T-cell (primary cell): ENCODE measurements at places on chromosomes 16 and 17.

DNA sequence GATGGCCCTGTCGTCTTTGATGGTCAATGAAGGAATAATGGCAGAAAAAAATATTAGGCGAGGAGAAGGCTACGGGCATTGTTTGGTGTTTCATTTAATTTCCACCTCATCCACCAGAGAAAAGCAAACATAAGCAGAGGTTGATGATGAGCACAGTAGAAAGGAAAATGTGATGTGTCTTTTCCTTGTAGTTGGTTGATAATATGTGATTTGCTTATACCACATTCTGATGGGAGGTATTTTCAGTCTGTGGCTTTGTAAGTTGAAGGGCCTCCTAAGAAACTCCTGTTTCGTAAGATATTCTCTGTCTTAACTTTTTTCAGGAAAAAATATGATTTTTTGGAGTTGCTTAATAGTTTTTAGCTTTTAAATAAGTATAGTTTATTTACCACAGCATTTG is 215.7 kb downstream of the PRKCA start:
- peaks cover 3% of the 10 kb centered on the region for H3K36me3 ChIP-seq
- H3K4me1 ChIP-seq, result no peaks in the 10 kb centered on the region
- H3K27ac ChIP-seq, result no peak overlapping the region
- no peaks in the 10 kb centered on the region for H3K27me3 ChIP-seq

DNA sequence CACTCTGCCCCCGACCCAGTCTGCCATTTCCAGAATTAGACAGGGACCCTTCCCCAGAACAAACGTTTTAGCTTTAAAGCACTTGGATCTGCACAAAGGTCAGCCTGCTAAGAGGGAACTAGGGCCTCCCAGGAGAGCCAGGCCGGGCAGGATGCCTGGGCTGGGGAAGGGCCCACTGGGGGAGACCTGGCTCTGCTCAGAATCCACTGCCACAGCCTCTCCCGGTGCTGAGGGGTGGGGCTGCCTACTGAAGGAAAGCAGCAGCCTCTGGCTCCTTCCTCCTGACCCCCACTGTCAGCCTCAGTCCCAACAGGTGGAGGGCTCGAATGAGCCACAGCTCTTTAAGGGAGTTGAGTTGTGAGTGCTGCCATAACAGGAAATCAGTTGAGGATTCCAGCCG is 1.7 kb downstream of the YBX2 start:
- H3K4me1 ChIP-seq, result peaks cover 32% of the 10 kb centered on the region
- H3K27me3 ChIP-seq, result peaks cover 80% of the 10 kb centered on the region
- H3K36me3 ChIP-seq, result no peaks in the 10 kb centered on the region
- no peak overlapping the region for H3K27ac ChIP-seq

DNA sequence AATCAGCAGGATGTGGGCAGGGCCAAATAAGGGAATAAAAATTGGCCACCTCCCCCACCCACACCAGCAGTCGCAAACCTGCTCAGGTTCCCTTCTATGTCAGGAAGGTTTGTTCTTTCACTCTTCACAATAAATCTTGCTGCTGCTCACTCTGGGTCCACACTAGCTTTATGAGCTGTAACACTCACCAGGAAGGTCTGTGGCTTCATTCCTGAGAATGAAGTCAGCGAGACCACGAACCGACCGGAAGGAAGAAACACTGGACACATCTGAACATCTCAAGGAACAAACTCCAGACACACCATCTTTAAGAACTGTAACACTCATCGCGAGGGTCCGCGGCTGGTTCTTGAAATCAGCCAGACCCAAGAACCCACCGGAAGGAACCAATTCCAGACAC is 115.5 kb upstream of the TBX2 start:
- no peaks in the 10 kb centered on the region for H3K36me3 ChIP-seq
- no peak for DNase-seq
- H3K4me3 ChIP-seq, result no peak overlapping the region
- H3K4me1 ChIP-seq, result no peaks in the 10 kb centered on the region
- no peaks in the 10 kb centered on the region for H3K27me3 ChIP-seq

- H3K27ac ChIP-seq, result no peak overlapping the region
- no peak overlapping the region for H3K4me3 ChIP-seq
- no peaks in the 10 kb centered on the region for H3K27me3 ChIP-seq
- no peaks in the 10 kb centered on the region for H3K4me1 ChIP-seq
These were observed 199.0 kb upstream of the SOX9 start for GRCh38 chr17:71921796-71922195.

GRCh38 chr17:78127888-78128550 is 536 bp downstream of the TMC6 start:
- peaks cover 43% of the 10 kb centered on the region for H3K4me1 ChIP-seq
- peaks cover 8% of the 10 kb centered on the region for H3K36me3 ChIP-seq
- peak overlapping the region; percentile 66 for H3K27ac ChIP-seq
- peak overlapping the region; percentile 83 for H3K4me3 ChIP-seq

DNA sequence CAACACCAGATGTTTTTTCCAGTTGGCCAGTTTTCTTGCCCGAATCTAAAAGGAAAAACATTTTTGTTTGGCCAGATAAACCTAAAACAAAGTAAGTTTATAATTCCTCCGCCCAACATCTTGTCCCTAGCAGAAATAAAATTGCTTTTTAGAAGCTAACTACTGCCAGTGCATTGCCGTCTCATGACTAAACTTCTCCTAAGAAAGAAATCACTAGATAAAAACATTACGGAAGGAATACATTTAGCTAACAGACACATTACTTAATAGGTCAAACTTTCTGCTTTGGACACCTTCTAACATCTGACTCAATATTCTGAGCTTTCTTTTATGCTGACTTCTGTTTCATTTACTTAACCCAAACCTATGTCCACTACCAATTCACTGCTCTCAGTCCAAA is 36.2 kb downstream of the FBXL20 start:
- H3K27ac ChIP-seq, result no peak overlapping the region
- H3K4me3 ChIP-seq, result no peak overlapping the region
- H3K36me3 ChIP-seq, result peaks cover 2% of the 10 kb centered on the region
- H3K27me3 ChIP-seq, result no peaks in the 10 kb centered on the region

- no peaks in the 10 kb centered on the region for H3K4me1 ChIP-seq
- no peak overlapping the region for H3K4me3 ChIP-seq
- no peaks in the 10 kb centered on the region for H3K27me3 ChIP-seq
- H3K27ac ChIP-seq, result no peak overlapping the region
- no peak for DNase-seq
These were observed 72.2 kb downstream of the CYLD start for GRCh38 chr16:50814052-50814451.

DNA sequence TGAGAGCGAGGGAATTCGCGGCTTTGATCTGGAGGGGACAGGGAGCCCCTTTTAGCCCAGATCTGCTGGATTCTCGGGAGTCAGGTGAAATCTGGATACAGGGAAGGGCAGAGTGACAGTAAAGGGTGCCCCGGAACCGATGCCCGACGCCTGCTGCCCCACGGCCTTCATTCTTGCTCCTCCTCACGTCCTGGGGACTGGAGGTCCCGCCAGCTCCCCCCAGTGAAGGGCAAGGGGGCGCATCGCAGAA is 596 bp downstream of the OR1F1 start:
- no peak overlapping the region for H3K27ac ChIP-seq
- peaks cover 88% of the 10 kb centered on the region for H3K27me3 ChIP-seq
- H3K36me3 ChIP-seq, result no peaks in the 10 kb centered on the region
- H3K4me1 ChIP-seq, result peaks cover 57% of the 10 kb centered on the region
- peak overlapping the region; percentile 41 for H3K4me3 ChIP-seq
- no peak for DNase-seq

DNA sequence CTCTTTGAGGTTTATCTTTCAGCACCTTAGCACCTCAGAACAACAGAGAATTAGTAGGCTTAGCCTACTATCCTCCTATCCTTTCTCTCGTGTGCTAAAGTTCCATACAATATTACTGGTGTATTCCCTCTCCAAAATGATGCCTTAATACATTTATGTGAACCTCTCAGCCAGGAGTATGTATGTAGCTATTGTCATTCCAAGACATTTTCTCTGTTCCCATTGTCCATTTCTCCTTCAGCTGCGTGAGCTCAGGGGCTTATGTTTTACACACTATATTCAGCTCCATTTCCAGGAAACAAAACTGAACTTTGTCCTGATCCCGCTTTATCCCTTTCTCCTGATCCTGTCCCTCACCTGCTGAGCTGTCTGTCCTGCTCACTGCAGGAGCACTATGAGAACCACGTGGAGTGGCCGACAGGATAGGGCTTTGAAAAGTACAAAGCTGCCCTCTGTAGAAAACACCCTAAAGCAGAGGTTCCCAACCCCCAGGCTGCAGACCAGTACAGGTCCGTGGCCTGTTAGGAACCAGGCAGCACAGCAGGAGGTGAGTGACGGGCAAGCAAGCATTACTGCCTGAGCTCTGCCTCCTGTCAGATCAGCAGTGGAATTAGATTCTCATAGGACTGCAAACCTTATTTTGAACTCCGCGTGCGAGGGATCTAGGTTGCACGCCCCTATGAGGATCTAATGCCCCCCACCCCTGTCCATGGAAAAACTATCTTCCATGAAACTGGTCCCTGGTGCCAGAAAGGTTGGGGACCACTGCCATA is 55.7 kb downstream of the CENPV start:
- H3K4me3 ChIP-seq, result no peak overlapping the region
- H3K27ac ChIP-seq, result no peak overlapping the region
- no peak for DNase-seq
- H3K27me3 ChIP-seq, result no peaks in the 10 kb centered on the region
- H3K36me3 ChIP-seq, result peaks cover 5% of the 10 kb centered on the region

DNA sequence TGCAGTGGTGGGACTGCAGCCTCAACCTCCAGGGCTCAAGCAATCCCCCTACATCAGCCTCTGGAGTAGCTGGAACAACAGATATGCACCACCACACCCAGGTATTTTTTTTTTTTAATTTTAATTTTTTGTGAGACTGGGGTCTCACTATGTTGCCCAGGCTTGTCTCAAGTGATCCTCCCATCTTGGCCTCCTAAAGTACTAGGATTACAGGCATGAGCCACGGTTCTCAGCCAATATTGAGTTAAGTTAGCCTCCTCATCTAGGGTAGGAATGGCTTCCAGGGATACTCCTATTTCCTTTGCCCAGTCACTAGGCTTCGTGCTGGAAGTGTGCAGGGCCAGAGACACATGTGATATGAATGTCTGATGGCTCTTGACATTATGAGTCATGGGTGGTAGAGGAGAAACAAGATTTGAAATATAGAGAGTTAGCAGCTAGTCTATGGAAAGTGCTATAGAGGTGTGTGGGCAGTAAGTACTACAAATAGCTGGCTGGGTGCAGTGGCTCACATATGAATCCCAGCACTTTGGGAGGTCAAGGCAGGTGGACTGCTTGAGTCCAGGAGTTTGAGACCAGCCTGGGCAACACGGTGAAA is 8.0 kb upstream of the HES7 start:
- H3K27ac ChIP-seq, result no peak overlapping the region
- no peaks in the 10 kb centered on the region for H3K4me1 ChIP-seq
- H3K4me3 ChIP-seq, result no peak overlapping the region
- no peaks in the 10 kb centered on the region for H3K36me3 ChIP-seq
- DNase-seq, result no peak

- no peaks in the 10 kb centered on the region for H3K27me3 ChIP-seq
- peaks cover 77% of the 10 kb centered on the region for H3K36me3 ChIP-seq
- peaks cover 96% of the 10 kb centered on the region for H3K4me1 ChIP-seq
- no peak overlapping the region for H3K4me3 ChIP-seq
- no peak overlapping the region for H3K27ac ChIP-seq
- no peak for DNase-seq
These were observed 7.0 kb downstream of the TMEM204 start for GRCh38 chr16:1540556-1540855.

DNA sequence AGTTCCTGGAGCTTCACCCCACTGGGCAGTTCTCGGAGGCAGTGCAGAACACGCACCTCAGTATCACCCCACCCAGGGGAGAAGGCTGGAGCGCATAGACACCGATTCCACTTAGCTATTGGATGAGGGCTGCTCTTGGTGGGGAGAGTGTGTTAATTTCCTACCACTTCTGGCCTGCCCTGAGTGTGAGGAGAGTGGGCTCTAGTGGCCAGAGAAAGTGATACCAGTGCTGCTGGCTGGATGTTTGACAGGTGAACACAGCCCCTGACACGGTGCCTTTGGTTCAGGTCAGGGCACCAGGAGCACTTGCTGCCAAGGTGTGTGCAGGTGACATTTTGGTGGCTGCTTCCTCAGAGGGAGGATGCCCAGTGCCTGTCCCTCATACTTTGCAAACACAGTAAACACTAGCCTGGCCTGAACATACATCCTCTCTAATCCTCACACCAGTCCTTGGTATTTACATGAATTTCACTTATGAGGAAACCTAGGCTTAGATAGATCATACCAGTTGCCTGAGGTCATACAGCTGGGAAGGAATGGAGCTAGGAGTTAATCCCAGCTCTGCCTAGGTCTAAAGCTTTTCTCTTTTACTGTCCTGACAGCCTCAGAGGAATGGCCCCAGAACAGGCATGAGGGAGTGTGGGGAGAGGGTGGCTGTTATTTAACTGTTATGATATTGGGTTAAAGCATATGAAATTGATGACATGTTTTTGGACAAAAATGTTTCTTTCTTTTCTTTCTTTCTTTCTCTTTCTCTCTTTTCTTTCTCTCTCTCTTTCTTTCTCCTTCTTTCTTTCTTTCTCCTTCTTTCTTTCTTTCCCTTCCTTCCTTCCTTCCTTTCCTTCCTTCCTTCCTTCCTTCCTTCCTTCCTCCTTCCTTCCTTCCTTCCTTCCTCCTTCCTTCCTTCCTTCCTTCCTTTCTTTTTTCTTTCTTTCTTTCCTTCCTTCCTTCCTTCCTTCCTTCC is 21.0 kb upstream of the ITGAX start:
- no peak for DNase-seq
- no peaks in the 10 kb centered on the region for H3K36me3 ChIP-seq
- peaks cover 39% of the 10 kb centered on the region for H3K4me1 ChIP-seq
- no peak overlapping the region for H3K27ac ChIP-seq
- no peak overlapping the region for H3K4me3 ChIP-seq
- H3K27me3 ChIP-seq, result no peaks in the 10 kb centered on the region

- DNase-seq, result peak; percentile 24
- peak overlapping the region; percentile 87 for H3K27ac ChIP-seq
- peaks cover 33% of the 10 kb centered on the region for H3K4me1 ChIP-seq
- H3K27me3 ChIP-seq, result no peaks in the 10 kb centered on the region
- H3K36me3 ChIP-seq, result no peaks in the 10 kb centered on the region
These were observed 678 bp upstream of the AKAP10 start for GRCh38 chr17:19978209-19978802.

DNA sequence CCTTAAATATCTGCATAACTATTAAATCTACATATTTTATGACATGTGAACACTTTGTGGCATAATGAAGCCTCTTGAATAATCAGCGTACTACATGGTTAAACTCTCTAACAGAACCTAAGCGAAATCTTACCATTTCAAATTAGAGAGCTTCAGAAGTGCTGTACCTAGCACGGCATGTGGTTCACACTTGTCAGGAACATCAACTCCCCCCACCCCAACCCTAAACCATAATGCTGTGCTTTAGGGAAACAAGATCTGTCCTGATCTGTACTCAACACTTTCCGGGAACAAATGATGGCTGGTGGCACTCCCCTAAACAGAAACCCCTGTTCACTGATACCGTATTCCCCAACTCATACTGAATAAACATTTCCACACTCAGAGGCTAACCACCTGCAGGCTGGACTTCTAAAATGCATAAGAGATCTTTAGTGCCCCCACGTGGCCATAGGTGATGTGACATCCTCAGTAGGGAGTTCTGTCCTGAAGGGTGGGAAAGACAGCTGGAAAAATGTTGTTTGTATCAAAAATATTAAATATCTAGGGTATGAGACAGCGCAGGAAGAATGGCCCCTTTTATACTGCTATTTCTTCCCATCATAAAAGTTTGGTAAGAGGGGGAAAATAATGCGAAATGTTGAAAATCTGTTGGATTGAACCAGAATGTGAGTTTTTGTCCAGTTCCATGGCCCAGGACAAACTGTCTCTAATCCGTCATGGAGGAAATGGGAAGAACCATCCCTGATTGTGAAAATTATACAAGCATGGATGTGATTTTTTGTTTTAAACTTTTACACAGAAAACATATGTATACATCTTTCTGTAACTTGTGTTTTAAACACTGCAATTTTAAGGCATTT is 88.6 kb downstream of the USP31 start:
- no peaks in the 10 kb centered on the region for H3K27me3 ChIP-seq
- H3K4me1 ChIP-seq, result no peaks in the 10 kb centered on the region
- H3K27ac ChIP-seq, result no peak overlapping the region
- no peaks in the 10 kb centered on the region for H3K36me3 ChIP-seq
- peak; percentile 27 for DNase-seq
